T-helper 17 cell (primary cell): ENCODE measurements at places on chromosomes 3 and 15. TPM values are rescaled to one million over a fixed set of nuclear protein-coding genes. Genes with fewer than 3 reads are reported as not detected.

DNA sequence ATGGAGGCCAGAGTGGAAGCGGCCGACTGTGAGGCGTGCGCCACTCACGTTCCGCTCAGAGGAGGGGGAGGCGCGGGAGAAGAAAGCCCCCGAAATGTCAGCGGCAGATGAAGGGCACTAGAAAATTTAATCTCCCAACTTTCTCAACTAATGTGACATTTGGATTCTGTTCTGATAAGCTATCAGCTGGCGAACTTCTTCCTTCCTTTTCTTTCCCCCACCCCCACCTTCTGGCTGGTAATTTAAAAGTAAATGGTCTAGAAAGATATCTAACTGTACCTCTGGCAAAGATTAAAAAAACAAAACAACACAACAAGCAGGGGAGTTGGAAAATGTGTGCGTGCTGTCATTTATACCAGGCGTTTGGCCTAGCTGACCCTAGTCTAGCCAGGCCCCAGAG is 26.4 kb upstream of the TMEM115 start:
- H3K36me3 ChIP-seq = no peaks in the 10 kb centered on the region
- H3K27me3 ChIP-seq = no peaks in the 10 kb centered on the region
- H3K27ac ChIP-seq = peak overlapping the region; percentile 11
- DNase-seq = no peak
- no peak overlapping the region for H3K4me3 ChIP-seq

- no peaks in the 10 kb centered on the region for H3K4me1 ChIP-seq
- H3K27me3 ChIP-seq = peaks cover 19% of the 10 kb centered on the region
- no peak for DNase-seq
These were observed 73.0 kb upstream of the FRMD4B start for GRCh38 chr3:69458803-69459365.

- H3K4me1 ChIP-seq = peaks cover 5% of the 10 kb centered on the region
- no peak for DNase-seq
- no peak overlapping the region for H3K27ac ChIP-seq
- no peaks in the 10 kb centered on the region for H3K36me3 ChIP-seq
- H3K27me3 ChIP-seq = peaks cover 12% of the 10 kb centered on the region
- H3K4me3 ChIP-seq = no peak overlapping the region
These were observed 90.4 kb downstream of the WWTR1 start for GRCh38 chr3:149567381-149567780.

DNA sequence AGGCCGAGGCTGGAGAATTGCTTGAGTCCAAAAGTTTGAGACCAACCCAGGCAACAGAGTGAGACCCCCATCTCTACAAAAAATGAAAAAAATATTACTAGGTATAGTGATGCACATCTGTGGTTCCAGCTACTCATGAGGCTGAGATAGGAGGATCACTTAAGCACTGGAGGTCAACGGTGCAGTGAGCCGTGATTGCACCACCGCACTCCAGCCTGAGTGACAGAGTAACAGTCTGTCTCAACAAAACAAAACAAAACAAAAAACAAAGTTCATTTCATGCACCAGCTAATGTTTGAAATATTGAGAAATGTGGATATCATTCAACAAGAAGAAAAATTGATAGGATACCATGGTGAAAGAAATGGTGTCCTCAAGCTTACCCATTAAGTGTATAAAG is 450.5 kb upstream of the TPRG1 start:
- peaks cover 27% of the 10 kb centered on the region for H3K4me1 ChIP-seq
- peaks cover 2% of the 10 kb centered on the region for H3K36me3 ChIP-seq
- H3K27ac ChIP-seq = no peak overlapping the region
- no peak overlapping the region for H3K4me3 ChIP-seq
- DNase-seq = no peak

DNA sequence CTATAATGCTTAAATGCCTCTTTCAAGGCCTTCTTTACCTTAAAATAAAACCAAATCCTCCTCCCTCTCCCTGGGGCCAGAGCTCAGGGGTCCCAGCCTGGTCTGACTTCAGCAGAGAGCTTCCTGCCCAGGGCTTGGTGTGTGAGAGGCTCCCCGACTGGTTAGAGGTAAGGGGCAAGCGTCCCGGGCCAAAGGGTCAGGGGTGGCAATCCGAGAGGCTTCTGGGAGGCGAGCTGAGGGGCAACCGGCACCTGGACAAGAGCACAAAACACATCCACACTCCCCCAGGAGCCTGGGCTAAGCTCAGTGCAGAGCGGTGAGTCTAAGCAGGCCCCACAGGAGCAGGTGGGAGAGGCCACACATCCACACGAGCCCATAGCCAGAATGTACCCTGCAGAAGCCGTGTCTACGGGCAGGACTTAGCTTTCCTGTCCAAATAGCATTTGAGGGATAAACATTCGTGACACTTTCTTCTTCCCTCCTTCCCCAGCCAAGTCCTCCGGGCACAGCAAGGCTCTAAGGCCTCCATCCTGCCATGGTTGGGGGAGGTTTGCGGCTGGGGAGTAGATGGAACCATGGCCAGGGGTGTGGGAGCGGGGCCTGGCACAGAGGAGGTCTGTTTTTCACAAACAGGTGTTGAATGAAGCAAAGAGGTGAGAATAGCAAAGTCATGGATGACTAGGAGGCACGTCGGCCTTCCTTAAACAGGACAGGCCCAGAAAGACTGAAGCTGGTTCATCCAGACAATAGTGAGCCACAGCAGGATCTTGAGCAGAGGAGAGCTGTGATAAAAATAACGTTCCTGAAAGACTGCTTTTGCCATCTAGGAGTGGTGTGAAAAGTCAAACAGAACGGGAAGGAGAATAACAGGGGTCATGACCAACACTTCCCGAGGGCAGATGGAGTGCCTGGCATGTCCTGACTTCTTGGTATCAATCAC is 98.7 kb upstream of the IQSEC1 start:
- peaks cover 1% of the 10 kb centered on the region for H3K27me3 ChIP-seq
- peaks cover 5% of the 10 kb centered on the region for H3K4me1 ChIP-seq
- no peak overlapping the region for H3K4me3 ChIP-seq
- H3K36me3 ChIP-seq = peaks cover 3% of the 10 kb centered on the region

DNA sequence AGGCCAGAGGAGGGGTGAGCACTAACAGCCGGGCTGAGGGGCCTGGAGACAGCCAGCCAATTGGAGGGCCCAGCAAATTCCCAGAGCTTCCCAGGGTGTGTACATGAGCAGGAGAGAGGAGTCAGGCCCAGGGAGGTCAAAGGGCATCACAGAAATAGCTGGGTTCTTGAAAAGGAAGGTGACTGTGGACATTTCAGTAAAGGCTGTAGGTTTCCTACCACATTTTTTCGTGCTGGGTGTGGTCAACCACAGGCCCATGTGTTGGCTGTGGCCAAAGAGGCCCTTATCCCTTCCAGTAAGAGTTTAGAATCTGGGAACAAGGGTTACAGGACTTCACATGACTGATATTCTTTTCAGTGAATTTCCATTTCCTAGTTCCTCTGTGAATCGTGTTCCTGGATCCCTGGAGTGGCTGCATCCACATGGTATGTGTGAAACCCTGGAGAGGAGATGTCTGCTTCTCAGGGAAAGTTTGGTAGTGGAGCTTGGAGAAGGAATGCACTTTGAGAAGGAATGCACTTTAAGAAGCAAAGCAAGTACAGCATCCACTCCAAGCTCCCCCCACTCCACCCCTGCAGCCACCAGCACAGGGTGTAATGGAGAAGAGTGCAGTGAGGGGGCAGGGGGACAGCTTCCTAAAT is 73.2 kb upstream of the HEG1 start:
- no peak overlapping the region for H3K4me3 ChIP-seq
- H3K36me3 ChIP-seq = no peaks in the 10 kb centered on the region
- H3K4me1 ChIP-seq = peaks cover 2% of the 10 kb centered on the region

- H3K4me1 ChIP-seq = no peaks in the 10 kb centered on the region
- H3K27me3 ChIP-seq = no peaks in the 10 kb centered on the region
- no peaks in the 10 kb centered on the region for H3K36me3 ChIP-seq
- DNase-seq = no peak
These were observed 775.8 kb downstream of the ZPLD1 start for GRCh38 chr3:103210583-103210982.

DNA sequence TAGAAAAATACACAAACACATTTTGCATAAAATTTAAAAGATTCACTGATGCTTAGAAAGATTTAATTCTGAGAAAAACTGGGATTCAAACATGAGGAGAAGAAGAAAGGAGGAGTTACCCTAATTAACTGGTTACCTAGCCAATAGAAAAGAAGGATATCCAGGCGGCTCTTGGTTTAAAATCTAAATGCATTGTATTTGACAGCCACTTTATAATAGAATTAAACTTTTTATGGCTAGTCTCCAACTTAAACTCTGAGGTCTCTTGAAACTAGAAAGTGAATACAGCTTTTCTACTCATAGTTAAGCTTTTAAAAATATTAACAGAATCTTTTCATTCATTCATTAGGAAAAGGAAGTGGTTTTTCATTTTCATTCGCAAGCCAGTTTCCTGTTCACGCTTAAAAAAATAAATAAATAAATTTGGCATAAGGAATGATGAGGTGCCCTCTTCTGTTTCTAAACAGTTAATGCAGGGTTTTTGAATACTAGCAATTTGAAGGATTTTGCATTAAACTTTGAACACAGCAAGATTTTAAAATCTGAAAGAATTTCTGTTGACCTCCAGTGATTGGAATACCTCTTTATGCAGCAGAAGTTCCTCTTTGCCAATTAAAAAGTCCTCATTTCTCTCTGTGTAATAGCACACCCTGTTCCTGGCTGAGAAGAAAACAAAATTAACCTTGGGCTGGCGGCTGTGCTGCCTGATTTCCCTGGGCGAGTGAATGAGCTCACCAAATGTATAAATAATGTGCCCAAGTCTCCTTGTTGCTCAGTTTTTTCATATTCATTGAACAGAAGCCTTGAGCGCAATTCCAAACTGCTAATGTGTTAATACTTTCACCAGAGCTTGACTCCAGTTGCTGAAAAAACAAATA is 105.1 kb downstream of the ZMAT3 start:
- H3K27me3 ChIP-seq = peaks cover 10% of the 10 kb centered on the region
- no peak for DNase-seq
- peaks cover 6% of the 10 kb centered on the region for H3K36me3 ChIP-seq
- peaks cover 15% of the 10 kb centered on the region for H3K4me1 ChIP-seq
- no peak overlapping the region for H3K27ac ChIP-seq

DNA sequence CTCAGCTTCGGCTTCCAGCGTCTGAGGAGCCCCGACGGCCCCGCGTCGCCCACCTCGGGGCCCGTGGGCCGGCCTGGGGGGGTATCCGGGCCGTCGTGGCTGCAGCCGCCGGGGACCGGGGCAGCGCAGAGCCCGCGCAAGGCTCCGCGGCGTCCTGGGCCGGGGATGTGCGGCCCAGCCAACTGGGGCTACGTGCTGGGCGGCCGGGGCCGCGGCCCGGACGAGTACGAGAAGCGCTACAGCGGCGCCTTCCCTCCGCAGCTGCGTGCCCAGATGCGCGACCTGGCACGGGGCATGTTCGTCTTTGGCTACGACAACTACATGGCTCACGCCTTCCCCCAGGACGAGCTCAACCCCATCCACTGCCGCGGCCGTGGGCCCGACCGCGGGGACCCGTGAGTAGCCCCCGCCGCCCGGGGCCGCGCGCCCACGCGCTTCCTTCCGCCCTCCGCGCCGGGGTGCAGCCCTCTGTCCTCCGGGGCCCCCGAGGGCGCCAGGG is 462 bp downstream of the EDEM1 start:
- peaks cover 10% of the 10 kb centered on the region for H3K36me3 ChIP-seq
- H3K27ac ChIP-seq = peak overlapping the region; percentile 98
- no peaks in the 10 kb centered on the region for H3K27me3 ChIP-seq
- DNase-seq = peak; percentile 41
- peaks cover 40% of the 10 kb centered on the region for H3K4me1 ChIP-seq

GRCh38 chr3:24690777-24691176 is 196.1 kb upstream of the THRB start:
- no peaks in the 10 kb centered on the region for H3K27me3 ChIP-seq
- no peak overlapping the region for H3K4me3 ChIP-seq
- no peak for DNase-seq
- H3K36me3 ChIP-seq = no peaks in the 10 kb centered on the region
- no peak overlapping the region for H3K27ac ChIP-seq
- no peaks in the 10 kb centered on the region for H3K4me1 ChIP-seq

GRCh38 chr15:36996538-36997181 is 103.7 kb downstream of the MEIS2 start:
- no peaks in the 10 kb centered on the region for H3K27me3 ChIP-seq
- no peak overlapping the region for H3K4me3 ChIP-seq
- H3K4me1 ChIP-seq = no peaks in the 10 kb centered on the region
- no peak overlapping the region for H3K27ac ChIP-seq
- DNase-seq = no peak
- H3K36me3 ChIP-seq = no peaks in the 10 kb centered on the region

- H3K4me3 ChIP-seq = no peak overlapping the region
- no peak for DNase-seq
- no peaks in the 10 kb centered on the region for H3K36me3 ChIP-seq
- no peak overlapping the region for H3K27ac ChIP-seq
- peaks cover 21% of the 10 kb centered on the region for H3K27me3 ChIP-seq
These were observed 140.2 kb downstream of the POLQ start for GRCh38 chr3:121405631-121406030.

DNA sequence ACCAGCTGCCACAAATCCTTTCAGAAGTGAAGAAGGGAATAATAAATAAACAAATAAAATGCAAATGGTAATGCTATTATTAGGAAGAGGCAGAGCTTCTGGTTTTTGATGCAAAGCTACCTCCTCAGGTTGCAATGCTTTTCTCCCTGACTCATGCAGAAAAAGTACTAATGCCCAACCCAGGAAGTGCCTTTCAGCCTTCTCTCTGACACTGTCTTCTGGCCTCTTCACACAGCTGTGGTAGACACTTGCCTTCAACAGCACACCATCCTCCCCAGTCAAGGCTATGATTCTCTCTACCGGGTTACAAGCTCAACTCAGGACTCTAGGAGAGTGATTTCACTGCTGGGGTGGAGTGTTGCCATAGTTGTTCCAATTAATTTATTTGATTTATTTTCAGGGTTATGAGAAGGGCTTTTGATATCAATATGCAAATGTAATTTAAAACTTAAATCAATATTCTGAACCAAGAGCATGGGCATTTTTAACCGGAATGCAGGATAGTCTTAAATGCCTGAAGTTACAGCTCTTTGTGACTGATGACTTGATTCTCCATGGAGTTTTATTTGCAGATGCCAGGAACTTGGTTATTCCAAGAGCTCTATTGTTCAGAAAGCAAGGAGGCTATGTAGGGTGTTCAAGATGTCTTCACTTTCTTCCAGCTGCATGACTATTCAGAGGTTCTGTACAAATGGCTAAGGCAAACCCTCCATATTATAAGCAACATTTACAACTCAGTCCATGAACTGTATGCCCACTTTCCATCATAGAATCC is 27.1 kb upstream of the GALNT15 start:
- H3K27ac ChIP-seq = no peak overlapping the region
- no peaks in the 10 kb centered on the region for H3K4me1 ChIP-seq
- no peak overlapping the region for H3K4me3 ChIP-seq
- H3K27me3 ChIP-seq = no peaks in the 10 kb centered on the region
- no peaks in the 10 kb centered on the region for H3K36me3 ChIP-seq

- no peak overlapping the region for H3K4me3 ChIP-seq
- no peak for DNase-seq
- H3K4me1 ChIP-seq = no peaks in the 10 kb centered on the region
- peaks cover 32% of the 10 kb centered on the region for H3K27me3 ChIP-seq
These were observed 397.9 kb downstream of the NTRK3 start for GRCh38 chr15:87858651-87859050.

The ANKDD1A gene
- 8.9 TPM for total RNA-seq

The MYRIP gene
- not detected for total RNA-seq

The GOLGA8J gene
- not detected for total RNA-seq

The INKA1 gene
- total RNA-seq = 0.92 TPM

The LDHAL6B gene
- not detected for total RNA-seq

The FBLN2 gene
- not detected for total RNA-seq

The SPATA12 gene
- not detected for total RNA-seq

The GHSR gene
- total RNA-seq = not detected
